Stimulated activated naive B cell treated with anti-CD40 and anti-IgM and Interleukin-4, amounts not matched to agents 10 μg/mL and 1 μg/mL and 100 μg/mL, for 72 hours (primary cell): ENCODE measurements at places on chromosomes 3 and 15.
A peak's percentile ranks its signal among the peaks of the same experiment; 100 is the strongest.

GRCh38 chr3:70580021-70580420 is 267.6 kb upstream of the MDFIC2 start:
- H3K4me1 ChIP-seq, result no peaks in the 10 kb centered on the region
- peaks cover 13% of the 10 kb centered on the region for H3K27me3 ChIP-seq
- no peaks in the 10 kb centered on the region for H3K36me3 ChIP-seq

GRCh38 chr3:98529856-98530459 is 1.8 kb upstream of the GPR15 start:
- no peak overlapping the region for H3K27ac ChIP-seq
- H3K36me3 ChIP-seq, result no peaks in the 10 kb centered on the region
- no peak for DNase-seq
- H3K27me3 ChIP-seq, result peaks cover 12% of the 10 kb centered on the region
- peak overlapping the region; percentile 39 for H3K4me3 ChIP-seq
- H3K4me1 ChIP-seq, result peaks cover 9% of the 10 kb centered on the region

DNA sequence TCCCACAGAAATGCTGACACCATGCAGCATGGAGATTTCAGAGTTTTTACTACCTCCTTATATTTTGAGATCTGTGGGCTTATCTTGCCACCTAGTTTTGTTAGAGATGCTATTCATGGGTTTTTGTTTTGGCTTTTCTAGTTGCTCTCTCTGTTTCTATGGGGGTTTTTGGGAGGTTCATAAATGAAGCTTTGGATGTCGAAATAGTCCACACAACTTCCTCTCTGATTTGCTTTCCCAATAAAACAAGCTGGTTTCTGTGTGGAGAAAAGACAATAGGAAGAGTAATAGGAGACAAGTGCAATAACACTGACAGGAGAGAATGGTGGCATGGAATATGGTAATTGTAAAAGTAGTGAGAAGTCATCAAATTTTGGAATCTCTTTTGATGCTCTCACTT is 106.8 kb upstream of the GPR149 start:
- H3K4me3 ChIP-seq, result no peak overlapping the region
- no peaks in the 10 kb centered on the region for H3K36me3 ChIP-seq
- no peaks in the 10 kb centered on the region for H3K27me3 ChIP-seq

GRCh38 chr3:45819543-45819942 is 22.4 kb downstream of the LZTFL1 start:
- H3K4me1 ChIP-seq, result peaks cover 9% of the 10 kb centered on the region
- H3K27ac ChIP-seq, result no peak overlapping the region
- H3K27me3 ChIP-seq, result no peaks in the 10 kb centered on the region
- DNase-seq, result no peak
- no peak overlapping the region for H3K4me3 ChIP-seq

- H3K36me3 ChIP-seq, result peaks cover 19% of the 10 kb centered on the region
- H3K27me3 ChIP-seq, result no peaks in the 10 kb centered on the region
Observed at GRCh38 chr3:127738192-127738840, 65.6 kb downstream of the ABTB1 start.

DNA sequence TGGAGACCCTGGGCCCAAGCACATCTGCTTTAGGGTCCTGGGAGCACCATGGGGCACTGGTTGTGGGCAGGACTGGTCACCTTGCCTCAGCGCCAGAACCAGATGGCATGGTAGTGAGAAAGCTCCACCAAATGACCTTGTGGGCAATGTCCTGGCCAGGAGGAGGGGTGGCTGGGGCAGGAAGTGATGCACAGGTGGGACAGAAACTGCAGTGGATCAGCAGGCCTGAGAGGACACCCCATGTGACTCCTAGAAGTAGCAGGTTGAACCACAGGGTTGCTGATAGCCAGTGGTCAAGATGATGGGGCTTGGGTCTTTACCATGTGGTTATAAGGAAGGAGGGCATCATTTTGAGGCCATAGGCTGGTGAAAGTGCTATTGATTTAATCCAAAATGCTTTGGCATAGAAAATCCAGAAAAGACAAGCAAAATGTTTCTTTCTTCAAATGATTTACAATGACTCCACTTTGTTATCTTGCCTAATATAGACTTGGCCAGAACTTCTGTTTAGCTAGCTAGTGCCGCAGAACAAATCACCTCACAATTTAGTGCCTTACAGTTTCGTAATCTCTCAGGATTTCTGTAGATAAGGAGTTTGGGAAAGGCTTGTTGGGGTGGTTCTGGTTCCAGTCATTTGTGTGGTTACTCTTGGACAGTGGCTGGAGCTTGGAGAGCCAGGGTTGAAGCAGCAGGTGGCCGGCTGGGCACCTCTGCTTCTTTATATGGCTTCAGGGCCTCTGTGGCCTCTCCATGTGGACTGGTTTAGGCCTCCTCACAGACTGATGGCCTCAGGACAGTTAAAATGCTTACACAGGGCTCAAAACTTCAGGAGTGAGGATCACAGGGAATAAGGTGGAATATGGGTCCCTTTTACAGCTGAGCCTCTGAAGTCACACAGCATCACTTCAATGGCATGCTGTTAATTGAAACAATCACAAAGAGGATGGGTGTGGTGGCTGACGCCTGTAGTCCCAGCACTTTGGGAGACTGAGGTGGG is 27.5 kb downstream of the TMEM158 start:
- no peak for DNase-seq
- H3K27ac ChIP-seq, result no peak overlapping the region
- H3K27me3 ChIP-seq, result peaks cover 20% of the 10 kb centered on the region
- no peaks in the 10 kb centered on the region for H3K4me1 ChIP-seq
- no peaks in the 10 kb centered on the region for H3K36me3 ChIP-seq

- H3K27ac ChIP-seq, result peak overlapping the region; percentile 71
- H3K4me3 ChIP-seq, result no peak overlapping the region
- H3K27me3 ChIP-seq, result no peaks in the 10 kb centered on the region
- no peak for DNase-seq
- peaks cover 11% of the 10 kb centered on the region for H3K36me3 ChIP-seq
- H3K4me1 ChIP-seq, result peaks cover 6% of the 10 kb centered on the region
Observed at GRCh38 chr3:194661374-194661773, 10.6 kb downstream of the LSG1 start.

DNA sequence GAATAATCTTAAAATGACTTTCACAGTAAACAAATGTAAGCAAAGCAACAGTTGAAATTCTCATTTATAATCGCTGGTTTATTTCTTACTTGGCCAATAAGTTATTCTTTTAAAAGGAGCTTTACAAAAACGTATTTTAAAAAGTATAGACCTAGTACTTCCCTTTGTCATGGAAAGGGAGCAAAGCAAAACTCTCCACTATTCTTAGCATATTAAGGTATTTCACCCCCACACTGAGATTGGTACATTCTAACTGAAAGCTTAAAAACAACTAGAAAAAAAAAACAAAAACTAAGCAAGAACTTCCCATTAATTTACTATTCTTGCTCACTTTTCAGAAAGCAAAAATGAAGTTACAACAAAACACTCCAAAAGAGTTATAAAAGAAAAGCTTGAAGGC is 1.5 kb downstream of the ATG3 start:
- DNase-seq, result no peak
- H3K27ac ChIP-seq, result no peak overlapping the region
- H3K27me3 ChIP-seq, result no peaks in the 10 kb centered on the region
